ENCODE measurements at places on chromosomes 5 and 9. TPM values are rescaled to one million over a fixed set of nuclear protein-coding genes. Genes with fewer than 3 reads are reported as not detected.

DNA sequence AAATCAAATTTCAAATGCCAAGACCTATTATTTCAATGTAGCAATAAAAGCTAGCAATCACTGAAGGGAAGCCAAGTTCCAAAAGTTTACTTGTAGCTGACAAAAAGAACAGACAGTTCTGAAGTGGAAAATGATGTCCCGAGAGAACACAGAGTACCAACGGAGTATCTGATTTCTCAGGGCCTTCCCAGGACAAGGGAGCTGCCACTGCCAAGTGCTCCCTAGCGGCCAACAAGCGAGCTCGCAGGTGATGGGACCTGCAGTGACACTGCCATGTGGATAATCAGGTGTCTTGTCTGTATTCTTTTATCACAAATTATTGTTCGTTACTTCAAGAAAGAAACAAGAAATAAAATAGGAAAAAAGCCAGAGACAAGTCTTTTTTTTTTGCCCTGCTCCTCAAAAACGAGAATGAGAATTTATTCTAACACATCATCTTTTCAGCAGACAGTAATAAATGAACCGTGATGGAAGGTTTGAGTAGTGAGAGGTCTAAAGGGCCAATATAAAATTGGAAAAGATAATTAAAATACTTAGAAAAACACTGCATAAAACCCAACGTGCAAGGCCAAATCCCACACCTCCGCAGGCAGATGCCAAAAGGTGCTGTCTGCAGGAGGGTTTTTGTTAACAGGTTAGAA, 159.4 kb downstream of the MYO10 start:
- DNase-seq: no peak

DNA sequence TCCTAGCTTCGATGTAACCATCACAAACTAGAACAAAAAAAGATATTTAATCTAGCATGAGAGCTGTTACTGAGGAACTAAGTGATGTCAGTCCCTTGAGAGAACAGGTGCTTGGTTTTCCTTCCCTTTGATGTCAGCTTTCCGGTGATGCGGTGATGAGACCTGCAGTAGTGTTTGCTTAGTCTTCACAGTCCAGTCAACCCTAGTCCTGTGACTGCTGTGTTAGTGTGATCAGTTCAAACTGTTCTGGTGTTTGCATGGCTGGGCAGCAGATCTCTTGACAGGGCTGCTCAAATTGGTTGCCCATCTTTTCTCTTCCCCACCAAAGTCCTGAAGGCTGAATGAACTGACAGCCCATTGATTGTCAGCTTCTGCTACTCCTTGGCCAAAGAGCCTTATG, 608.6 kb upstream of the DAB2 start:
- peak; percentile 0 for DNase-seq

DNA sequence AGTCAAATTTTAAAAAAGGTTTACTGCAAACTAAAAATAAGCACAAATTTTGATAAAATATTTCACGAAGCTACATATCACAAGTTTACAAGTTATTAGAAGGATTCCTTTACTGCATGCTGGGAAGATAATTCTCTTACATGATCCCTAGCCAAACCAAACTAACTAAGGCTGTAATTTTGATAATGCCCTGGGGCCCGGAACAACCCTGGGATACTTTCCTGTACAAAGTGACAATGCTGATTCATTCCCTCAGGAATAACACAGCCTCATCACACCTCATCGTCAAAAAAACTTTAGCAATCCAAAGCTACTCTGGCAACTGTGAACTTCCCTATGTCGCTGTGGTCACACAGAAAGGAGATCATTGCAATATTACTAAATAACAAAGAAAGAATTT, 402.9 kb downstream of the RAB3C start:
- DNase-seq: no peak

DNA sequence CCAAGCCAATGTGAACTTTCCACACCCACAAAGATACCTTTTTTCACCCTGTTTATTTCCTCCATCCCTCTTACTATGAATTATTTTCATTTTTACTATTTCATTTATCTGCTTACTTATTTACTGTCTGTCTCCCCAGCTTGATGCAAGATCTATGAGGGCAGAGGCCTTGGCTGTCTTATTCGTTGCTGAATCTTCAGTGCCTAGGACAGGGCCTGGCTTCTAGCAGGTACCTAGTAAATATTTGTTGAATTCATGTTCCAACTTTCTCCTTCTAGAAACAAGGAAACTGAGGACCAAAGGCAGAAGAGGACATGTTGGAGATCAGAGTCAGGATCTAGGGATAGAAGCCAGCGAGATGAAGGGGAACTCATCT, 543 bp upstream of the DNM1 start:
- DNase-seq: no peak

- no peak for DNase-seq
Measured at GRCh38 chr5:93360436-93361088, 220.5 kb downstream of the NR2F1-AS1 start.

GRCh38 chr5:125528881-125529280, 782.4 kb upstream of the ZNF608 start:
- no peak for DNase-seq

- DNase-seq: no peak
Measured at GRCh38 chr5:168974082-168974481, 326.9 kb downstream of the SLIT3 start.

GRCh38 chr5:112025757-112026156, 268.8 kb upstream of the NREP start:
- no peak for DNase-seq

GRCh38 chr9:131487001-131487400, 15.7 kb upstream of the POMT1 start:
- DNase-seq: no peak

GRCh38 chr5:166068547-166069335, 2222.7 kb upstream of the WWC1 start:
- DNase-seq: no peak

GRCh38 chr9:115192835-115193525, 75.0 kb upstream of the TNC start:
- DNase-seq: no peak

The DIPK1B gene
- total RNA-seq: not detected

The ELAVL2 gene
- not detected for total RNA-seq

The MARCOL gene
- not detected for total RNA-seq

The PTGES gene
- 0.21 TPM for total RNA-seq

The SV2C gene
- not detected for total RNA-seq

The CFAP157 gene
- not detected for total RNA-seq

The PCDHB16 gene
- not detected for total RNA-seq

All from activated naive CD8-positive, alpha-beta T cell treated with anti-CD3 and anti-CD28 coated beads for 36 hours (primary cell).